ENCODE measurements at places on chromosomes 4 and X.

GRCh38 chrX:54495814-54496516, at the start of gene FGD1:
TSS of gene FGD1 (minus strand) at chrX:54496234. CDS start at chrX:54495432, 802 bp downstream.
- peak; percentile 57 for DNase-seq

- DNase-seq = no peak
Measured at GRCh38 chr4:7238300-7238960, 46.1 kb downstream of the SORCS2 start.

GRCh38 chr4:177558995-177559394, 116.8 kb upstream of the AGA start:
- DNase-seq = no peak

GRCh38 chr4:68324519-68325262, 25.2 kb downstream of the YTHDC1 start:
- no peak for DNase-seq

- no peak for DNase-seq
Measured at GRCh38 chr4:123659730-123660129, 263.1 kb downstream of the SPRY1 start.

DNA sequence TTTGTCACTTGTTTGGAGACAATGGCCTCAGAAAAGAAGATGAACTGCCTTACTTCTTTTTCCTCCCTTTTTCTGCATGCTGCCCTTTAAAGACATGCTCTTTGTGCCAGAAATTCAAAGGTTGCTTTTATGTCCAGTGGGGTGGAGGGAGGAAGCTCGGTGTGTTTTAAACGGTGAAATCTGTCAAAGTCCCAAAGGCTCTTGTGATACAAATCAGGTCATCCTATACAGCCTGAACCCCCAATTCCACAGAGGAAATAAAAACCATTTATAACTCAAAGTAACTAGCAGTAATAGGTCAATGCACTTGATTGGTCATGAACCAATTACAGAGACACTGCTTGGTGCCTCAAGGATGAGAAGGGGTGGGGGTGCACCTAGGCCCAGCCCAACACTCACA, 339.3 kb upstream of the F9 start:
- DNase-seq = no peak

- no peak for DNase-seq
Measured at GRCh38 chrX:51608766-51609165, 9.9 kb downstream of the CENPVL3 start.

GRCh38 chrX:136065044-136065671, 79.9 kb downstream of the SLC9A6 start:
- no peak for DNase-seq

DNA sequence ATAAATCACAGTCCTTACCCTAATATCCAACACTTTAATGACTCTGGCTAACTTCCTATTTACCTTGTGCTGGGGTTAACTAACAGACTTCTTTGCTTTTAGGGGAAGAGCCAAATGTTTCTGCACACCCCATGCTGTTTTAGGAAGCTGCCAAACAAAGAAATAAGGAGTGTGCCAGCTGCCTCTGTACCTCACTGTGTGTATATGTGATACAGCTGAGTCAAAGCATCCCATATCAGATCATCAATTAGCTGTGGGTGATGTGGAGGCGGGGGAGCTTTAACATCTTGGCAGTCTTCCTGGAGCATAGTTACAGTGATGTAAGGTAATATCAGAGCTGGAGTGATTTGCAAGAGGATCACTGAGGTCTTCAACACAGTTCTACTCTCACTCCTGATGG, 95.4 kb downstream of the COL25A1 start:
- DNase-seq = peak; percentile 19

DNA sequence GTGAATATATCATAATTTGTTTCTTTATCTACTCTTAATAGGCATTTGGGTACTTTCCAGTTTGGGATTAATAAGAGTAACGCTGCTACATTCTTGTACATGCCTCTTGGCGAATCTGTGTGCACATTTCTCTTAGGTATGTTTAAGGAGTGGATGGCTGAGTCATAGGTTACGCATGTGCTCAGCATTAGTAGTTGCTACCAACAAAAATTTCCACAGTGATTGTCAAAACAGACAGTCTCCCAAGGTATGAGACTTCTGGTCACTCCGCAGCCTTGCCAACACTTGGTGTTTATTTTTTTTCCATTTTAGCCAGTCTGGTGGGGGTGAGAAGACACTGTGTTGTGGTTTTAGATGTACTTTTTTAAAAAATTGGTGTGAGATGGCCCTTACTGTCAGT, 44.6 kb downstream of the FGFBP1 start:
- DNase-seq = no peak

DNA sequence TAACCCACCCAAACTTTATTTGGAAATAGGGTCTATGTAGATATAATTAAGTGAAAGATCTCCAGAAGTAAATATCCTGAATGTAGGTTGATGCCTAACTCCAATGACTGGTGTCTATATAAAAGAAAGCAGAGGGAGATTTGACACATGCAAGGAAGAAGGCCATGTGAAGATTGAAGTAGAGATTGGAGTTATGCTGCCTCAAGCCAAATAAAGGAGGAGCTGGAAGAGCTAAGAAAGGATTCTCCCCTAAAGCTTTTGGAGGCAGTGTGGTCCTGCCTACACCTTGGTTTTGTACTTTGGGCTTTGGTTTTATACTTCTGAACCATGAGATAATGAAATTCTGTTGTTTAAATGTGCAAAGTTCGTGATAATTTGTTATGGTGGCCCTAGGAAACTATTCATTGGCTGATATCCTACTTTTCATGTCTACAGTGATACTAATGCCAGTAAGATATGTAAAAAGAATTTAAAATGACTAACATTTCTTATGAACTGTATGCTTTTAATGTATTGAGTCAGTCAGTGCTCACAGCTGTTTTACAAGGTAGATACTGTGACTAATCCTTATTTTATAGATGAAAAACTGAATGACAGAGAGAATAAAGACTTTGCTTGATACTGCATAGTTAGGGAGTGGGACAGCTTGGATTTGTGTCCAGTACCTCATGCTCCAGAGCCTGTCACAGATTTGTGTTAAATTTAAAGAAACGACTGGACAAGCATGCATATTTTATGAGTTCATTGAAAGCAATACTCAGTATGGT, 5.9 kb upstream of the RAB40AL start:
- no peak for DNase-seq

DNA sequence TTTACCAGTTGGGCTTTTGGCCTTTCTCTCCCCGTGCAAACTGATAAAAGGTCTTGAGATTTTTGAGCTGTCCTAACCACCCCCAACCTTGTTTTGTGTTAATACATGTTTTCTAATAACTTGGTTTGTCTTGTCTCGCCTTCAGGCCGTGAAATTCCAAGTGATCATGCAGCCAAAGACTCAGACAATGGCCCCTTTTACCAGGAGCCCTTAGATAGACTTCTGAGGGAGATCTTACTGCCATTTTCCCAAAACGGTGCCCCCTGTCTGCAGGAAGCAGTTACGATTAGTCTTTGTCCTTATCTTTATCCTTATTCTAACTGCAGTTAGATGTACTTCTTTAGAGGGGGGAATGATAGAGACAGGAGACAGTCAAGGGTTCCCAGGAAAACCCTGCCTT, 245.3 kb upstream of the HDX start:
- DNase-seq = no peak

GRCh38 chr4:124111922-124112321, 600.6 kb downstream of the ANKRD50 start:
- DNase-seq = peak; percentile 43

All from NCI-H1092 (cell line).